ENCODE measurements at places on chromosomes 2 and 18.
A peak's percentile ranks its signal among the peaks of the same experiment; 100 is the strongest.

- DNase-seq = no peak
Observed at GRCh38 chr2:61784643-61785042, 69.2 kb downstream of the FAM161A start.

- DNase-seq = no peak
Observed at GRCh38 chr18:35508030-35508429, 10.3 kb upstream of the INO80C start.

DNA sequence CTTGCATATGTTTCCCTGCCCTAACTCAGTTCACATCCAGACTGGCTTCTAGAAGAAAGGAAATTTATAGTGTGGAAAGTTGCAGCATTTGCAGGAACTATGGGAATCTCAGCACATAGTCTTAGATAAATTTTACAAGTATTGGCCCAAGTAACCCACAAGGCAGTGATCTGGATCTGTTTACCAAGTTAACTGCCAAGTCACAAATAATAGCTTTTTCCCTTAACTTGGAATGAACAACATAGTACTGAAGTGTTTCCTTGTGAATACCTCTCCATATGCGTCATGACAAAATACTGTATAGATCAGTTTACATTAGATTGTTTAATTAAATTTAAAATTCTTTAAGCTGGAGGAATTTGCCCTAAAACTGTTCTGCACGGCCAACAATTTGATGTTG is 255.8 kb upstream of the EPAS1 start:
- DNase-seq = no peak

- DNase-seq = no peak
Observed at GRCh38 chr2:118718921-118719320, 128.5 kb downstream of the EN1 start.

GRCh38 chr2:215572341-215572848 is 136.5 kb upstream of the FN1 start:
- DNase-seq = no peak

DNA sequence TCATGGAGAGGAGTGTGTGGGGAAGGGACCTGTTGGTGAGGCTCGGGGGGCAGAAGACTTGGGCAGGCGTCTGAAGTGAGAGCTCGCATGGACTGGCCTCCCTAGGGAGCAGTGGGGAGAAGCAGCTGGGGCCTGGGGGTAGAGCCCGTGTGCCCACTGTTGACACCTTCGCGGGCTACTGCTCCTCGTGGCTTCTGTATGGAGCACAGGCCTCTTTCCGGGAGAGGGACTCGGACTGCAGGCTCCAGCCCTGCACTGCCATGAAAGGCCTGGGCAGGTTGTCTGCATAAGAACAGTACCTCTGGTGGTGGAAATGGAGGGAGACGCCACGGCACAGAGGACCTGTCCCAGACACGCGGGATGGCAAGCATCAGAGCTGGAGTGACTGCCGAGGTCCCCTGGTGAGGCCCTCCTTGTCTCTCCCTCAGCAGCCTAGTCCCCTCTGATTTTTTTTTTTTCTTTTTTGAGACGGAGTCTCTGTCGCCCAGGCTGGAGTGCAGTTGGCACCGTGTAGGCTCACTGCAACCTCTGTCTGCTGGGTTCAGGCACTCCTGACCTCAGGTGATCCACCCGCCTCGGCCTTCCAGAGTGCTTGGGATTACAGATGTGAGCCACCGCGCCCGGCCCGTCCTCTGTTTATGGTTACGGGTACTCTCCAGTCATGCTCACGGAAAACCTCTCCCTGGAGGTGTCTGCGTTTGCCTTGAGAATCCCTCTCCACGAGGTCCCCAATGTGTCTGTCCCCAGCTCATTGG is 44.7 kb upstream of the PTMA start:
- no peak for DNase-seq

- DNase-seq = no peak
Observed at GRCh38 chr18:51503351-51503750, 305.9 kb upstream of the MEX3C start.

DNA sequence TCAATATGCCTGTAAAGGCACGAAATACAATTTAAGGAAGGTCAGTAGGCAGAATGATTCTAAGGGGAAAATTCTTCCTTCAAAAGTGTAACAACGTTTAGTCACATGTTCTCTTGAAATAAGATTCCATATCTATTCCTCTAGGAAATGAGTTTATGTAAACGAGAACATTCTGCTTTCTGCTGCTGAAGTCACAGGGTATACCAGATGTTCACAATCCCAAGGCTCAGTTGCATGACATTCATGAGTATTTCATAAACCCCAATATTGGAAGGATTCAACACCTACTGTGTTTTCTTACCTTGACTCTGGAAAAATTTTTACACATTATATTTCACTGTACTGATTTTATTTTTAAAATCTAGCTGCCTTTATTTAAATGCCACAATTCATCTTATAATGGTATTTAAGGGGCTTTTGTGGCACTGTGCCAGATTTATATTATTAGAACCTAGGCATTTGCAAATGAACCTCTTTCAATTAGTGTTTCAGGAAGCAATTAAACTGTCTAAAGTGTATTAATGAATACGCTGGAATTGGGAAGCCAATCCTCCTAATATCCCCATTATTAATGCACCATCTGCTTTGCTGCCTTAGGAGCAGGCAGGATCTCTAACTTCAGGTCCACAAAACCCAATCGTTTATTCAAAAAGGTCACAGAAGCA is 542.6 kb upstream of the KLHL29 start:
- DNase-seq = no peak

DNA sequence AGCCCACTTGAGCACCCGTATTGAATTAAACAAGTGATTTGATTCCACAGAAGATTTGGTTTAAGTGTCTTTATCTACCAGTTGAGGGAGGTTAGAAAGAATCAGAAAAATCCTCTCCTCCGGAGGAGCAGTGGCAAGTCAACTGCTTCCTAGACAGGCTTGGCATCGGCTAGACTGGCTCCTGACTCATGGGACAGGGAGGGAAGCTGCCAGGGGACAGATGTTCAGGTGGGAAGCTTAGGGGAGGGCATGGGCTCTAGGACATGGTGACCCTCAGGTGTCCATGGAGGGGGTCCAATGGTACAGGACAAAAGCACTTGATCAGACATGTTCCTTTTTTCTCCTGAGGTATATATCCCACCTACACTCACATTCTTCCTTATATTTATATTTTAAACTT is 119.3 kb upstream of the IL1R2 start:
- DNase-seq = peak; percentile 12

- no peak for DNase-seq
Observed at GRCh38 chr2:138239902-138240491, 261.6 kb upstream of the SPOPL start.

- no peak for DNase-seq
Observed at GRCh38 chr2:46793423-46794416, 121.9 kb downstream of the MCFD2 start.

DNA sequence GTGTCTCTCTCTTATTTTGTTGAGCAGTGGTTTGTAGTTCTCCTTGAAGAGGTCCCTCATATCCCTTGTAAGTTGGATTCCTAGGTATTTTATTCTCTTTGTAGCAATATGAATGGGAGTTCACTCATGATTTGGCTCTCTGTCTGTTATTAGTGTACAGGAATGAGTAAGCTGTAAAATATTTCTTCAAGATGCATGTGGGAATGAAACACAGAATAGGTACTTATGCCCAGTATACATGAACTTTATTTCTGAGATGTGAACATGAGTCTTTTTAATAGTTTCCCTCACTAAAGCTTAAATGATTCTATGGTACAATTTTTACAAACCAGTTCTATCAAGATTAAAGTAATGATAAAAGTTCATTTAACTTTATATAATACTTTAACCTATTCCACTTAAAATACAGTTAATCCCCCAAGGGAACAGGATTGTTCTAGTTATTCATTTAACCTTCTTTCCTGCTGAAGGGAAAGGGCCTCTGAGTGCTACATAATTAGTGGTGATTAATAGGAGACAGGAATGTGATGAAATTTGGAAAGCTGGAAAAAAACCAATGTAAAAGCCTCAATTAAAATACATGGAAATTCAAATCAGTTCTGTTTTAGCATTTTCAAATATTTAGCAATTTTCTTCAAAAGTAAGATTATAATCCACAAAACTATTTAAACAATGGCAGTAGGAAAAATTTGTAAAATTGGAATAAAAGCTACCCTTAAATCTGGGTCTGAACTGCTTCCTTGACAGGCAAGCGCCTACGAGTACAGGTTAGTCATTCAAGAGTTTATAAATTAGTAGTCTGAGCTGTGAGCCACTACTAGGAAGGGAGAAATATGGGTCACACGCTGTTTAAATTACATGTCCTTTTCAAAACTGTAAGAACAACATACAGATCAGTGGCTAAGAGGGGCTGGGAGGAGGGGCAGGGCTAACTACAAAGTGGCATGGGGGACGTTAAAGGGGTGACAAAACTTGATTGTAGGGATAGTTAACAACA is 28.9 kb downstream of the SPIRE1 start:
- no peak for DNase-seq

DNA sequence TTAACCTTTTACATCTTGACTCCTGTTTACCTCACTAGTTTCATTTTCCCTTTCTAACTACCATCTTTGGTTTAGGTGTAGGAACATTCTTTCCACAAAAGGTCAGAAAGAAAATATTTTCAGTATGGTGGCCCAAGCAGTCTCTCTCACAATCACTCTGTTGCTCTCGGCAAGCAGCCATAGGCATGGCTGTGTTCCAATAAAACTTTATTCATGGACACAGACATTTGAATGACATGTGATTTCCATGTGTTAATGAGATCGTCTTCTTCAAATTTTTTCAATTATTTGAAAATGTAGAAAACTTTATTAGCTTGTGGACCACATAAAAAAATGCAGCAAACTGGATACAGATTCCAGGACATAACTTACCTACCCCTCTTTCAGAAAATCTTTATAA is 109.7 kb upstream of the CNTNAP5 start:
- no peak for DNase-seq

GRCh38 chr2:191908874-191909273 is 62.0 kb upstream of the CAVIN2 start:
- DNase-seq = no peak

DNA sequence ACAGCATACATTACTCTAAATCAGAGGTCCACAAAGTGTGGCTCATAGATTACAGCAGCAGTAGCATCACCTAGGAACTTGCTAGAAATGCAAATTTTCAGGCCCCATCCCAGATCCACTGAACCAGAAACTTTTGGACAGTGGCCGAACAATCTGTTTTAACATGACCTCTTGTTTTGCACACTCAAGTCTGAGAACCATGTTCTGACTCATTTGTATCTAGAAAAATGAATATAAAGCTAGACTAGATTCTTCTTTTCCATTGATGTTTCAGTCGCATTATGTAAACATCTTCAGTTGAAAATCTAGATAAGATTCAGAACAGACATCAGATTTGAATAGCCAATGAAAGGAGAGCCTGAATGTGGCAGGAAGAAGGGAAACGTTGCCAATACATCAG is 608.8 kb downstream of the LRP1B start:
- no peak for DNase-seq

GRCh38 chr2:219415580-219416234 is 2.5 kb upstream of the DES start:
- no peak for DNase-seq

- DNase-seq = no peak
Observed at GRCh38 chr2:143558665-143559064, 429.4 kb downstream of the ARHGAP15 start.

GRCh38 chr2:66488946-66489345 is 54.0 kb downstream of the MEIS1 start:
- no peak for DNase-seq

GRCh38 chr2:230762317-230762896 is 49.8 kb downstream of the CAB39 start:
- DNase-seq = no peak

DNA sequence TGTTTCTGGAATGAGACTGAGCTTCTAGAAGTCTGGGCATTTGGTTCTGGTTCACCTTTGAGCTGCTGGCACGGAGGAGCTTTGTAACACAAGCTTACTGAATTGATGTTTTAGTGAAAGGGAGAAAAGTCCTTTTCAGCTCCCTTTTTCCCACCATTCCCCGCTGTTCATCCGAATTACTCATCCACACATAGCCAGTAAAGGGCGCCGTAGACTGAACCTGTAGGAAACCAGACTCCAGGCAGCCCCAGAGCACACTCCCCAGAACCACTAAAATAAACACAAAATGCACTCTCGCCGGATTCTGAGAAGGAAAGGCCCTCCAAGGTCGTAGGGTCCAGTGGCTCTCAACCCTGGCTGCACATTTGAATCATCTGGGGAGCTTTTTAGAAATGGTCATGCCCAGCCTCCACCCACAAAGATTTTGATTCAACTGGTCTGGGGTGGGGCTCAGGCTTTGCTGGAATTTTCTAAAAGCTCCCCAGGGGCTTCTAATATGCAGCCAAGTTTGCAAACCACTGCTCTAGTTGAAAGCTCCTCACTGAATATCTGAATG is 29.6 kb downstream of the TCF7L1 start:
- no peak for DNase-seq

GRCh38 chr2:223751012-223751411 is 86.4 kb downstream of the AP1S3 start:
- no peak for DNase-seq

DNA sequence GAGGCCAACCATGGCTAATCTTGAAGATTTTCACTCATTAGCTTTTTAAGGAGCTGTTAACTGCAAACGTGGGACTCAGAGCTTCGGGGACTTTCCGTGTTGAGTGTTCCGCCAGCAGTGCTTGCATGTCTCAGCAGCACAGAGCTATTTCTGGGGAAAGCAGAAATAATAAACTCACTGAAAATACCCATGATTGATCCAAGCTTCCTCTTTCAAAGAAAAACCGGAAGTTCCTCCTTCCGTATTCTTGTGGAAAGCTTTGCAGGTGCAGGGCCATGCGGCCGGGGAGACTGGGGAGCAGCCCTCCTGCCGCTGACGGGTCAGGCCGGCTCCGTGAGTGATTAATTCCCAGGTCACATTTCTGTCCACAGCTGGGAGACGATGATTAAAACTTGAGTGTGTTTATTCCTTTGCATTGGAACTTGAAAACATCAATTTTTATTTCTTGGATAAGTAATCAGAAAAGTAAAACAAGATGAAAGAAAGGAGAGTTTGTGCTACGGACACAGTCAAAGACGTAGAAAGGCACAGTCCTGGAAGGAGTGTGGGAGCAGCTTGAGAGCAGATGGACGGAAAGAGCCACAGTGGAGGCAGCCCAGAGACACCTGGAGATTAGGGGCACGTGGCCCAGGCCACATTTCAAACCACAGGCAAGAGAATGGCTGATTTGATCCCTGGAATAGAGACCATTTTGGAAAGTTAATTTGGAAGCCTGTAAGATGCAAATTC is 54.2 kb upstream of the CTDP1 start:
- no peak for DNase-seq

All from C1 segment of cervical spinal cord (tissue), 14 donors.